SK-MEL-5 (cell line): ENCODE measurements at places on chromosomes 4 and X.

GRCh38 chrX:64204701-64205440 lies 637 bp downstream of the AMER1 start:
- DNase-seq, result peak; percentile 6

- DNase-seq, result no peak
These were observed 1445.1 kb upstream of the TENM3 start for GRCh38 chr4:180798036-180798577.

GRCh38 chr4:139656614-139657486 lies 8.8 kb upstream of the MGST2 start:
- DNase-seq, result peak; percentile 78

GRCh38 chrX:56813318-56813837 lies 84.3 kb downstream of the NBDY start:
- DNase-seq, result peak; percentile 21

DNA sequence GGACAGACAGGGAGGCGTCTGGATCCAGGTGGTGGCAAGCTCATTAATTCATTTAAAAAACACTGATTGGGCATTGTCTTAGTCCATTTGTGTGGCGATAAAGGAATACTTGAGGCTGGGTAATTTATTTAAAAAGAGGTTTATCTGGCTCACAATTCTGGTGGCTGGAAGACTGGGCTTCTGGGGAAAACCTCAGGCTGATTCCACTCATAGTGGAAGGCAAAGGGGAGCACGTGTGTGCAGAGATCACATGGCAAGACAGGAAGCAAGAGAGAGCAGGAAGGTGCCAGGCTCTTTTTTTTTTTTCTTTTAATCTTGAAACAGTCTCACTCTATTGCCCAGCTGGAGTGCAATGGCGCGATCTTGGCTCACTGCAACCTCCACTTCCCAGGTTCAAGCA lies 100.2 kb upstream of the METTL14 start:
- DNase-seq, result no peak

GRCh38 chrX:39911278-39911897 lies 186.4 kb downstream of the BCOR start:
- DNase-seq, result no peak

DNA sequence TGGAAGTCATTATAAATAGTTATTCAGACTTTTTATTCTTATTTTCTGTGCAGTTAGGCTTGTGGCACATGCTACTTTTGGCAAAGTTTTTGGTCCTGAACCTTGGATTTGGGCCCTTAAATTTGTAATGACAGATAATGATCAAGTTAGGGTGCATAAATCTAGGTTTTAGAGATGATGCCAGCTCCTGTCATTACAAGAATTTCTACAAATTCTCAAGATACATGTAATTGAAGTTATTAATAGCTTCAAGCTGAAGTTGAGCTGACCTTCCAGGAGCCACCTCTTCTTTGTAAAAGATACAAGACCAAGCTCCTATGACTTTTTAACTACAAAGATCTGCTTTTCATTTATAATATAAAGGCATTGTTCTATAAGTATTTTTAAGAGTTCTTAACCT lies 255.6 kb upstream of the UGT8 start:
- no peak for DNase-seq

DNA sequence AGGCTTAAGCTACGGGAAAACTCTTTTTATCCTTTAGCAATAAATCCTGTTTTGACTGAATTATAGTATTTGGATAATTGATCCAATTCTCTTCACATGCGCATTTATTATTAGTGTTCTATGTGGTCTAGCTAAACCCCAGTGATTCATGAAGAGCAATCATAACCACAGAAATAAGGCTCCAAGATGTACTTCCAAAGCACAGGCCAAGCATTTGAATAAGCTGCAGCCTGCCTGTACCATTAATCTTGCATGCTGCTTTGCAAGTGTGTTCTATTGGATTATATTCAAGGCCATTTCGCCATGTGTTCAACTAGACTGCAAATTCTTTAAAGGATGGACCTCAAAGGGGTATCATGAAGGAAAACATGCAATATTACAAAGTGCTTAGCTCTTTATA lies 385.2 kb upstream of the FAT1 start:
- no peak for DNase-seq

DNA sequence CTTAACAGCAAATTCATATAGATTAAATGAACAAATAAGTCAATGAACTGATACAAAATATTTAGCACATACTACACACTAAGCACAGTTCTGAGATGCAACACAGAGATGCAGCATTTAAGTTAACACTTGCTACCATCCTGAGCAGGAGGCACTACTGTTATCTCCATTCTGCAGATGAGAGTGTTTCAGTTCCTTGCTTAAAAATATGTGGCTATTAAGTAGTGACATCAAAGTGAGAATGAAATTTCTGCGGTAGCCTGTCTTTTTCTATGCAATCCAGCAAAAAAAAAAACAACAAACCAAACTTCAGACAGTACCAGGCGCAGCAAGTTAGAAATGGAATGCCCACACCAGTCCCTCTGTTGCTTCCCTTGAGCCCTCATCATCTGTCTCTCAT lies 90.8 kb downstream of the SHISA3 start:
- no peak for DNase-seq

GRCh38 chr4:31234901-31235300 lies 514.7 kb downstream of the PCDH7 start:
- DNase-seq, result no peak

GRCh38 chr4:101306764-101307615 lies 40.3 kb downstream of the PPP3CA start:
- DNase-seq, result no peak

- DNase-seq, result peak; percentile 44
These were observed 148.6 kb downstream of the STK32B start for GRCh38 chr4:5199912-5200311.

DNA sequence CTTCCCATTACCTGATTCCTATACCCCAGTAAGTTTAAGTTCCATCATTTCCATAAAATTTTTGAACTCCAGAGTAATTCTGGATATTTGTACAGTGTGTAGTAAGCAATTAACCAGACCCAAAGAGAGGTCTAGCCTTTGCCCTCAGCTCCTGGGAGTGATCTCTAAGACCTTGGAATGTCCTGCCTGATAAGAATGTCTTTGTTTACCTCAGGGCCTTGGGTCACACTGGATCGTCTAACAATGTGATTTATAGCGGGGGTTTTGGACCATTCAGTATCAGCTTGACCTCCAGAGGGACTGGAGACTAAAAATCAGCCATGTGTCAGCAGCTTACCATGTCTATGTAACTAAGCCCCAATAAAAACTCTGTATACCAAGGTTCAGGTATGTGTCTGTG lies 330.9 kb upstream of the PPP1R2C start:
- no peak for DNase-seq

DNA sequence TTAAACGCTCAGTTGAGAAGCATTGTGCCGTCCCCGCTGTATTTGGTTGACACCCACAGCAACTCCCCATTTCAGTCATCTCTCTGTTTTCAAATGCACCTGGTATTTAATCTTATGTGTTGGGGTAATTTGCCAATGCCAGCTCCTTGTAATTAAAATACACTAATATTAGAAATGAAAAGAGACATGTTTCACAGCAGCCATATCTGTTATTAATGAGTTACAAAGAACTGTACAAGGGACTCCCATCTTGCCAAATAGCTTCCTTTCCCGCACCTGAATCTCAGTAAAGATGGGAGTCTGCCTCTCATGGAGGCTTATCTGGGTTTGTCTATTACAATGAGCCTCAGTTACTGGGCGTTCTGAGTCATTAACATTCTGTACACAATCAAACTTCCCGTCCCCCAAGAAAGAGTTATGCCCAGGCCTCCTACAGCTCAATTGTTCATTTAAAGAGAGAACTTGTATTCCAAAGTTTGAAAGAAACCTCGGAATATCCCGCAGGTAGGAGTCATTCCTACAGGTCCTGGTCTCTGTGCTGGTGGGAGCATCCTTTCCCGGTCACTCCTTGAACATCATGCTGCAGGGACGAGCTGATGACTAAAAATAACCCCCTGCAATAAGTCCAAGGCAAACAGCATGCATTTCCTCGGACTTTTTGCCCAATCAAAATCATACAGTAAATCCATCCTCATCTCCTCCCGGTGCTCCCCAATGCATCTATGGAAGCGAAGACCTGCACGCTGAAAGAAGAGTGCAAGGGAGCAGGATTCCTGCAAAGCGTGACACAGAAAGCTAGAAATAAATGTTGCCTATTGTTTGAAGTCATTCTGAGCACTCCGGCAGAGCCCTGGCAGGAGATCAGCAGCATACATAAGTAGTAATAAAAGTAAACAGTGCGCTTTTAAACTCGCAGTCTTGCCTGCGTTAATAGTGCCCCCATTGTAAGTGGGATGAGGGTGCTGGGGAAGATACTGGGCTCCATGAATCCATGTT lies 926 bp downstream of the NDP start:
- peak; percentile 7 for DNase-seq

GRCh38 chr4:170007113-170007512 lies 19.1 kb downstream of the MFAP3L start:
- DNase-seq, result peak; percentile 51

- DNase-seq, result no peak
These were observed 674.1 kb downstream of the RAPGEF2 start for GRCh38 chr4:159776961-159777360.

- DNase-seq, result peak; percentile 53
These were observed 157.7 kb downstream of the SPANXN1 start for GRCh38 chrX:145405012-145405411.

DNA sequence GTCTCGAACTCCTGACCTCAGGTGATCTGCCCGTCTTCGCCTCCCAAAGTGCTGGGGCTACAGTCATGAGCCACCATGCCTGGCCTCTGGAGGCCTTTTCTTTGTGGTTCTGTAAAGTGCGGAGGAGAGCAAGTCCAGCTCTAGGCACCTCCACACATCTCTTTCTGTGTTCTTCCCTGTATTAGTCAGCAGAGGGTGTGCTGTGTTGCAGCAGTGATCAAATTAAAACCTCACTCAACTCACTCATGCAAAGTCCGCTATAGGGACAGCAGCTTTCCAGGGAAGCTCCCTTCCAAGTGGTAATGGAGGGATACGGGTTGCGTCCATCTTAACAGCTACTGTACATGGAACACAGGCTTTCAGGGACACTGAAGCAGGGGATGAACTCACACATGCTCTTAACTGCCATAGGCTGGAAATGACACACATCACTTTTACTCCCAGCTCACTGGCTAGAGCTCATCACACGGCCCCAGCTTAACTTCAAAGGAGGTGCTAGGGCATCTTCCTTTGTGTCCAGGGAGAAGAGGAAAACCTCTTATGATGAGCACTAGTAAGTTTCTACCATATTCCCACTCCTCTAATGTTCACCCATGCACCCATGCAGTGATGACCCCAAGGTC lies 36.0 kb upstream of the CCNG2 start:
- peak; percentile 32 for DNase-seq

DNA sequence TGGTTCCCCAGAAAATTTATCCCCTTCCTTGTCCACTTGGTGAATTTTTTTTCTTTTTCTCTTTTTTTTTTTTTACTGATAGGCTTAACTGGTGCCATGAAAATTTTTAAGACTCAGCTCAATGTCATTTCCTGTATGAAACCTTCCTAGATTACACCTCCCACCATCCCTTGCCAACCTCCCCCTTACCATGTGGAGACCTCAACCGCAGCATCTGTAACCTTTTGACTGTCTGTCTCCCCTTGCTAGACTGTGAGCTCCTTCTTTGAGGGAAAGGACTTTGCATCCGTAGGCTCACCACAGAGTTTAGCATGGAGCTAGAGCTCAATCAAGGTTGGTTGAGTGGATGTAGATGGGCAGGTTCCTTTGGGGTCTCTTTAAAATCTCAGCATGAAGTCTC lies 5.2 kb upstream of the PGRMC1 start:
- no peak for DNase-seq

GRCh38 chr4:71355045-71355444 lies 16.2 kb downstream of the SLC4A4 start:
- DNase-seq, result no peak

DNA sequence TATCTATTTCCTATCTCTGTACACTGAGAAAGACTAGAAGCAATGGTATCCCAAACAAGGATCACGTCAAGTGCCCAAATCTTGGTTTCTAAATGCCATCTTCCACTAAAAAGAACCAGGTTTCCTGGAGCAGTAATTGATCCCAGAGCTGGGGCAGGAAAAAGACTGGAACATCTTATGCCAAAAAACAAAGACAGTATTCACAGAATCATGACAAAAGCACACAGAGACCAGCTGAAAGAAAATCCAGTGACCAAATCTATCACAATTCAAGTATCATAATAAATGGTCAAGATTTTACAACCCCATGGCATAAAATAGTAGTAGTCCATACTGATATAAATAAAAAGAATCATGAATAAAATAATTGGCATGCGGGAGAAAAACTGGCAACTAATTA lies 44.9 kb downstream of the CENPC start:
- DNase-seq, result peak; percentile 10

DNA sequence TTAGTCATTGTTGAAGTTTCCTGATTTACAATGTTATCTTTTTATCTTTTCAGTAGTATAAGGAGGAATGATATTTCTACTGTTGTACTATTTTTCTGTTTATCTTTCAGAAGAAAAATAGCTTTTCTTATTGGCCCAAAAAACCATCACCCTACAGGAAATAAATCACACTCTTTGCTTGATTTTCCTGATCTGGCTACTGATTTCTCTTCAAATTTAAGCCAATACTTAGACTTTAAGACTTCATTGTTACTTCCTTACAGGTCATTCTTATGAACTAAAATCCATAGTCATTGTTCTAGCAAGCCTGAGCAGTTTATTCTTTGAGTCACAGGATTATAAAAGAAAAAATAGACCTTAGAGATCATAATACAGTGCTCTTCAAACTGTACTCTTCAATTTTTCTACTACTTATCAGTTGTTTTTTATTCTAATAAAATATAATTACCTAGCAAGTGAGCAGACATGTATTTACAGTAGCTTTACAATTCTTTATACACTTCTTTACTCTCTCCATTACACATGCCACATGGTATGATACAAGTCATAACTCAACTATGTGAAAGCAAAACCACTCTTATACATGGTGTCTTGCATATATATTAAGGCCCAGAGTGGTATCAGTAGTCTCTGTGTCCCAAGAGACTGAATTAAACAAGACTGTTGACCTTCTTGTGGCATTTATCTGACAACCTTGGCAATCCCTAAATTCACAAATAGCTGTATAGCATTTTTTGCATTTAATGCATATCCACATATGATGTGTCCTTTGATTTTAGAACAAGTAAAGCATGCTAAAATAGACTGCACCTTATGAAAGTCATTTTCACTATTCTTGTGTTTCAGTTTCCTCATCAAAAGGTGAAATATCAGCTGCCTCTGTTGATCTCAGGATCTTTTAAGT lies 47.9 kb downstream of the TET2 start:
- no peak for DNase-seq

- no peak for DNase-seq
These were observed 140.6 kb upstream of the ARX start for GRCh38 chrX:25156323-25156722.

GRCh38 chrX:38816155-38816554 lies 14.9 kb downstream of the MID1IP1 start:
- DNase-seq, result no peak

- DNase-seq, result no peak
These were observed 227.2 kb downstream of the USP46 start for GRCh38 chr4:52431869-52432268.

DNA sequence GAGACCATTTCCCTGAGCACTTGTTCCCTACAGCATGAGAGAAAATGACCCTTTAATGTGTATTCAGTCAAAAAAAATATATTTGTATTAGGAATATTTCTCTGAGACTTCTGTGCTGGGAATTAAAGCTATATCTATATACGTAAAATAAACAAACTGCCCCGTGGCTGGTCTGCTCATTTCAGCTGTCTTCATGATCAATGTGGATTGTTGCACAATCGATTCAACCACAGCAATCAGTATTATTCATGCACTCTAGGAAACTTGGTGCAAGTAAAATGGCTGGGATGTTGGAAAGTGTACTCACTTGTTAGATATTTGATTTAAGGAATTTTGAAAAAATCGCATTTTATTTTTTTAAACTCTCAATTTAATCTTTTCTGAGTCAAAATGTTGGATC lies 307.9 kb upstream of the ZFP42 start:
- no peak for DNase-seq
